ENCODE measurements at places on chromosomes 12 and 14. TPM values are rescaled to one million over a fixed set of nuclear protein-coding genes. Genes with fewer than 3 reads are reported as not detected.

DNA sequence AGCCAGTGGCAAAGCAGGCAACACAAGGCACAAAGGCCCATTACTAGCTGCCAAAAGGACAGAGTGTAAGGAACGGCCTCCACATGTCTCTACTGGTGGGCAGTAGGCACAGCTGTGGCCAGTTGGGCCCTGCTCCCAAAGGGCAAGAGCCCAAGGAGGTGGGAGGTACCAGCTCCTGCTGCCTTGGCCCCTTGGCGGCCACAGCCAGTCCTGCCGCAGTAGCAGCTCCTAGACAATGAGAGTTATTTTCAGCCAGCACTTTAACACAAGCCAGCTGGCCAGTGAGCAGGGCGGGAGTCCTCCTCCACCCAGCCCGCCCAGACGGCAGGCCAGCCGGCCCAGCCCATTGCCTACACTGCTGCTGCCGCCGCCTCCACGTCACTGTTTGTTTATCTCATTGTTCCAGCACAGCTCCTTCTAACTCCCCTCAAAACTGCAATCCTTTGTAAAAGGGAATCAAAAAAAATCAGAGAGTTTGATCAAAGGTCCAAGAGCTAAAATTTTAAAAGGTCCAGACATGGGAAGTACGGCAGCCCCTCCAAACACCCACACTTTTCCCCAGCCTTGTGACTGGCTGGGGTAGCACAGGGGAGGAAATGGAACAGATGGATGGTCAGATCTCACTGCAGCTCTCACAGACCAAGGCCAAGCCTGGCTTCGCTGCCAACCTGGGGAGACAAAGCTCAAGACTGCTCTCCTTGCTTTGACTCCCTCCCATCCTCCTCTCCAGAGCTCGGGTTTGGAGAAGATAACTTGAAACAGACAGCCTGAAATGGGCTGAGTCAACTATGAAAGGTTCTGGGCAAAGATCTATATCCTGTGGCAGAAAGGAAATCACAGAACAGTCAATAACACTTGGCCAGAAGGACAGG lies 33.5 kb downstream of the FMNL3 start:
- peak; percentile 98 for DNase-seq
- H3K27me3 ChIP-seq, result no peaks in the 10 kb centered on the region
- H3K27ac ChIP-seq, result peak overlapping the region; percentile 93
- peaks cover 51% of the 10 kb centered on the region for H3K4me1 ChIP-seq
- peak overlapping the region; percentile 14 for H3K4me3 ChIP-seq
- no peaks in the 10 kb centered on the region for H3K36me3 ChIP-seq

DNA sequence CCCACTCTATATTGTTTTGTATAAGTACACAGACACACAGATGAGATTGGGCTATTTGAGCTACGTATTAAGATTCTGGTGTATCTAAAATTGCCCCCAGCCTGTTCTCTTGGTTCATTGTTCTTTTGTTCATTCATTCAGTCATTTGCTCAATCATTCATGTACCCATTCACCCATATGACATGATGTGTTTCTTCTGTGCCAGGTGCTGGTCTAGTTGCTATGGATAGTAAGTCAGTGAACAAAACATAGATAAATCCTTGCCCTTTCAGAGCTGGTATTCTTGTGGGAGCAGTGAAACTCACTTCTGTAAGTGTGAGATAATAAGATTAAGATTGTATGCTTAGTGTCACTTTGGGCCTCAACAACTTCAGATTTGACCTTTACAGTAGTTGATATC lies 191.3 kb downstream of the TMTC2 start:
- no peak overlapping the region for H3K27ac ChIP-seq
- no peaks in the 10 kb centered on the region for H3K27me3 ChIP-seq
- H3K4me1 ChIP-seq, result peaks cover 23% of the 10 kb centered on the region

DNA sequence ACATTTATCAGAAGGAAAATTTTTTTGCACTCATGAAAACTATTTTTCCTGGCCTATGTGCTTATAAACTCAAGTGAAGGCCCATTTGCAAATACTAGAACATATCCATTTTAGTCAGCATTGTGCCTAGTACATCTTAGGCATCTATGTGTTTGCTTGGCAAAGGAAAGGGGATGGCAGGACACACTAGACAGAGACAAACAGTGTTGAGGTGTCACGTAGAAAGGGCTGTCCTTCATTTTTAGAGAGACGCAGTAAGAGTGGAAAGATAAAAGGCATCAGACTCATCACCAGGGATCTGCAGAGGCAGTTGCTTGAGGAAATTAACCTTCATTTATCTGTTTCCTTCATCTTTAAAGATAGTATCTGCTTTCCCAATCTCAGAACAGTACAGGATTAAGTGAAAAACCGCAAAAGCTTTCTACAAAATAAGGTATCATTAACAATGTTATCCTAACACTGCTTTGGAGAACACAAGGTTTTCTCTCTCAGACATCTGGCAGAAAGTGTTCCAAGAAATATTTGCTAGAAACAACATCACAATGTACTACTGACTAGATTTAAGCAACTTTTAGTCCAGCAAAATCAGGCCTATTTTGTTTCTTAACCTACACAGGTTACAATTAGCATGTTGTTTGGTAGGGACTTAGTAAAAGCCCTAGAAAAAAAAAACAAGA lies 2.0 kb downstream of the YBX3 start:
- no peaks in the 10 kb centered on the region for H3K36me3 ChIP-seq
- no peaks in the 10 kb centered on the region for H3K27me3 ChIP-seq
- peaks cover 62% of the 10 kb centered on the region for H3K4me1 ChIP-seq
- peak overlapping the region; percentile 65 for H3K4me3 ChIP-seq

- H3K27me3 ChIP-seq, result no peaks in the 10 kb centered on the region
- H3K36me3 ChIP-seq, result no peaks in the 10 kb centered on the region
- H3K4me3 ChIP-seq, result no peak overlapping the region
- H3K27ac ChIP-seq, result peak overlapping the region; percentile 95
- peak; percentile 86 for DNase-seq
Measured at GRCh38 chr14:54683882-54684794, 117.2 kb downstream of the SAMD4A start.

OTOGL gene
- 1.6 TPM for total RNA-seq

Data from sigmoid colon (tissue), 7 donors.